ENCODE measurements at places on chromosomes 2 and 18. TPM values are rescaled to one million over a fixed set of nuclear protein-coding genes. Genes with fewer than 3 reads are reported as not detected.

The MARCHF4 gene
- not detected for total RNA-seq

DNA sequence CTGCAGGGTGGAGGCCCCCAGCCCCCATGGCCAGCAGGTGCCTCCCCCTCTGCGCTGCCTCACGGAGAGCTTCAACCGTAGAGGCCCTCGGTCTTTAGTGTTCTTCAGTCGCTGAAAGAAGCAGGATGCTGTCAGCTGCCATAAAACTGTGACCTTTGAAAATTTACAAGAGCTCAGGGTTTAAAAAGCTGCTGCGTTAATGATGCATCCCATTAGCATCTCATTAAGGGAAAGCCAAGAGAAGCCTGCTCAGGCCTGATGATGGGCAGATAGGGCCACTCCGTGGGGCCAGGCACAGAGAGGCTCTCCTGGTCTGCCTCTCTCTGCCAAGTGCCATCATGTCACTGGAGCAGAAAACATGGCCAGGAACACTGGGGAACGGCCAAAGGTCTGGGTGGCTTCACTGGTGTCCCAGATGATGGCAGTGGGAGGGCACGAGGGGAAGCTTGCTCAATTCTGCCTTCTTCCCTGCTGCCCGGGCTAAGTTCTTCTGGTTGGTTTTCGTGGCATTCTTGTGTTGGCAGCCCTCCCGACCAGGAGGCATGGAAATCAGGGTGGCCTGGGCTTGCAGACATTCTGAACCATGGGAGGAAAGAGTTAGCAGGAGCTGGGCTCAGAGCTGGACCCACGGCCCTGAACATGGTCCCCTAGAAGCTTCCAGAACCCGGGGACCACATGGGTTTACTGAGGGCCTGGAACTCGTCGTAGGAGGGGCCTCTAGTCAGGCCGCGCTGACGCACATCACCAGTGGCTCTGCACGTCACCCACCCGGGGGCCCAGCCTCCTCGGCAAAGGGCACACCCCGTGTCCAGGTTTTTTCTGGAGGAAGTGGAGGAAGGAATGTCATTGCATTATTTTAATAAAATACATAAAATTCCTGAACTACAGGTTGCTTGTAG, 250.7 kb downstream of the KLHL29 start:
- no peak overlapping the region for H3K27ac ChIP-seq
- DNase-seq, result no peak
- H3K36me3 ChIP-seq, result peaks cover 16% of the 10 kb centered on the region
- H3K27me3 ChIP-seq, result no peaks in the 10 kb centered on the region

The NAT8 gene
- not detected for total RNA-seq

The TNFRSF11A gene
- total RNA-seq, result 0.84 TPM

The SPATS2L gene
- total RNA-seq, result 51.5 TPM

Data from psoas muscle (tissue), 8 donors.